ENCODE measurements at places on chromosomes 5 and 9. TPM values are rescaled to one million over a fixed set of nuclear protein-coding genes. Genes with fewer than 3 reads are reported as not detected.

The EPB41L4B gene
- total RNA-seq = 11.8 TPM

The FOXI1 gene
- 0.07 TPM for total RNA-seq

The KIAA1958 gene
- 17.6 TPM for total RNA-seq

DNA sequence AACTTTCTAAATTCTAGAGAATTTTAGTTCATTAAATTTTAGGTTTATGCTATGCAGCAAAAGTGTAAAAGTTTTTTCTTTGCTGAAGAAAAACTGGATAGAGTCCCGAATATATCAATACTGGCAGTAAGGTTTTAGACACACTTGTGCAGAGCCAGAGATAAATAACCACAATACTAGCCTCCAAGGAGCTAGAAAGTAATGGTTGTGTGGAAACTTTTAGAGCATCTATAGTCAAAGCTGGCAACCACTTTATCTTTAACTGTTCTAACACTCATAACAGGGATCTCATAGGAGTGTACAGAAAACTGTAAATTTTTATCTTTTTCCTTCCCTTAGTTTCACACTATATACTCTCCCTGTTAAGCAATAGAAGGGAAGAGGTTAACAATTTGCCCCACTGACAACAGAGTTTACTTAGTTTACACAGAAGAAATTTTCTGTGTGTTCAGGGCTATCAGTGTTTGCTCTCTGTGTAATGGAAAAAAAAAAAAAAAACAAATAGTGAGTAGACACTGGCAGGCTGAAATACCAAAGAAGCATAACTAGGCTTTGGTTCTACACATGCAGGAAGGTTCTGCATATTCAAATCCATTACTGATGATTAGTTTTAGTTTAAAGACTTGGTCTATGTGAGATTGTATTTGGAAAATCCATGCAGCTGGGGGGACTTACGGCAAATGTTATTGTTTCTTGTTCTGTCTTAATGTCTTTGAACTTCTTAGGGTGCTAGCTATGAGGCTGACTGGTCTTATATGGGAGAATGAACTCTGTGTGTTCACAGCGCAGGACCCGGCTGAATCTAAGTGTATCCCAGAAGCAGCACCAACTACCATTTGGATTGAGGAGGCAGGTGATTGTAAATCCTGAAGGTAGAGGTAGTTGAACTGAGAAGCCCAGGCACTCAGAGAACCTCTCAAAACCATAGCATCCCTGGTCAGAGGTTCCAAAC is 187.6 kb downstream of the PCSK1 start:
- DNase-seq = no peak

DNA sequence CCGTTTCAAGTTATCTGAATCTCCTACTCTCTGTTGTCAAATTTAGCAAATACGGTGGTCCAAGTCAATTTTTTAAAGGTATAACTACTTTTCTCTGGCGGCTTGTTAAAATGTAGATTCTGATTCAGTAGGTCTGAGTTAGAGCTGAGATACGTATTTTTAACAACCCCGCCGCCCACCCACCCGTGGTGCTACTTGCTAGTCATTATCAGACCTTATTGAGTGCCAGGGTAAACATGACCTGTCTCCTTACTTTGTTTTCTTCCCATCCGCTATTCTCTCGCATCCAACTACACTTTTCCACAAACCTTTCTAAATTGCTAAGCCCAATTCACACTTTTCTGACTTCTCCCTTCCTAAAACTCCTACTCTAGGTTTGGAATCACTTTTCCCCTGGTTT is 694 bp upstream of the PLAA start:
- peak; percentile 40 for DNase-seq
